Activated T-cell treated with anti-CD3 and anti-CD28 coated beads for 24 hours (primary cell): ENCODE measurements at places on chromosomes 12 and 14.

DNA sequence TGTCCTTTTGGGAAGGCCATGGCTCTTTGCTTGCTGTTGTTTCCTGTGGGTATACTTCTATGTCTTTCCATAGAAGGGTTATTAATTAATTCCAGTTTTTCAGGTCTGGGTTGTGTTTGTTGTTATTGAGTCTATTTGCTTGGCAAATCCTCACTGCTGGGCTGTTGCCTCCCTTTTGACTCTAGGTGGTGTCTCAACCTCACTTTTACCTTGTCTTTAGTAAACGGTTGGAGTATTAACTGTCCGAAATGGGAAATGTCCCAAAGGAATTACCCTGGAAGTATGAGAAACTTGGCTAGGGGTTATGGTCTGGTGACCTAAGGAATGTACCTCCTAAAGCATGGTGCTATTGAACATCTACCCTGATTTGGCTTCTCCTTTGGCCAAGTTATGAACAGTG is 16.7 kb downstream of the PRH1 start:
- no peak for DNase-seq

GRCh38 chr12:50201987-50202521 is 34.9 kb upstream of the CERS5 start:
- no peak for DNase-seq

- no peak for DNase-seq
These were observed 13.2 kb upstream of the C1S start for GRCh38 chr12:7047306-7047705.

DNA sequence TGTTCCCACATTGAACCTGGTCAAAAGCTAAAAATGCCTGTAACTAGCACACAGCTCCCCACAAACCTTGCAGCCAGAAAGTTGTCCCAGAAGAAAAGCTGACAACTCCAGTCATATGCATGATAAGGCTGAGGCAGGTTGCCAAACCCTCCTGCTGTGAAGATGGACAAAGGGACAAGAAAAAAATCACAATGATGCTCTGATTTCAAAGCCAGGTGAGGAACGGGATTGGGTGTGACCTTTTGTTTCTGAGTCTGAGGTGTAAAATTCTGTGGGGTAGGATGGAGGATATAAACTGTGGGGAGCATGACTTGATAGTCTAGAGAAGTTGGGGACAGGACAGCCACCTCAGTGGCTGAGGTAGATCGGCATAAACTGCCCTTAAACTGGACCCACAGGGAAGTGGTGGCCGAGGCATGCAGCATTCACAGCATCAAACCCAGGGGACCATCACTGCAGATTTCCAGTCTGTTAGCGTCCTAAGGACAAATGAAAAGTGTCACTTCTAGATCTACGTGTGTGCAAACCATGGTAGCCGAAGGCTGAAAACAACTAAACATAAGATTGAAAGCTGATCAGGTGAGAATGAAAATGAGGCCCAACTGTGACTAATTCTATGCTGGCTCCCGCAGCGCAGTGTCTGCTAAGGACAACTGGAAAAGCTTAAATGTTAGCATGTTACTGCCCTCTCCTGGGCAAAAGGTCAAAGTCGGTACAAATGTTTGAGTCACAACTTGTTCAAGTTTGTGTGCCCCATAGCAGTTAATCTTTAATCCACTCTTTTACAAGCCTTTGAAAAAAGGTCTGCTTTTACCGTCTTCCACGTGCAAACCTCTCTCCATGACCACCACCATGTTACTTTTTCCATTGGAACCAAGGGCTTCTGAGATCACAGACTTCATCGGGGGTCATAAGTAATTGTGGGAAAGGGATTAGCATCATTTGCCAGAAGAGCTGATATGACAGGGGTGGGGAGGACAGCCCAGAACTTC is 39.8 kb downstream of the GRIN2B start:
- no peak for DNase-seq

DNA sequence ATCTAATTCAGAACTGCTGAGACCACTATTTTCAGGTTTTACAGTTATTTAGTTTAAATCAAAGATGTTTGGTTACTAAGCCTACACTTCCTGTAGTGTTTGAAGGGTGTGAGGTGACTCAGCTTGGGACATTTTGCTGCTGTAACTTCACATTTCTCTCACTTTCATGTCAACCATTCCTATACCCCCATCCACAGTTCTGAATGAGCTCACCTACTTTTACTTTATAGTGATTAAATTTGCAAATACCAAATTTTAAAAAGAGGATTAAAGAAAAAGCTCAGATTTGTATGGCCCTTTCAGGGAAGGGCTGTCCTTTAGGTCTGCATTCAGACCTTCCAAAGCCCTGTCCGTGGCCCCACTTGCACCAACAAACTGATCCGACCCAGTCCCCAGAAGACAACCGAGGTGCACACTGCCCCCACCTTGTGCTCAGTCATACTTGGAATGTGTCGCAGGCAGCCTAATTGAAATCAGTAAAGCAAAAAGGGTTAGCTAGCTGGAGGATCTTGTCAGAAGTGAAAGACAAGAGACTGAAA is 174.4 kb downstream of the MON2 start:
- no peak for DNase-seq

- DNase-seq = no peak
These were observed 154.9 kb upstream of the PZP start for GRCh38 chr12:9363145-9363544.

DNA sequence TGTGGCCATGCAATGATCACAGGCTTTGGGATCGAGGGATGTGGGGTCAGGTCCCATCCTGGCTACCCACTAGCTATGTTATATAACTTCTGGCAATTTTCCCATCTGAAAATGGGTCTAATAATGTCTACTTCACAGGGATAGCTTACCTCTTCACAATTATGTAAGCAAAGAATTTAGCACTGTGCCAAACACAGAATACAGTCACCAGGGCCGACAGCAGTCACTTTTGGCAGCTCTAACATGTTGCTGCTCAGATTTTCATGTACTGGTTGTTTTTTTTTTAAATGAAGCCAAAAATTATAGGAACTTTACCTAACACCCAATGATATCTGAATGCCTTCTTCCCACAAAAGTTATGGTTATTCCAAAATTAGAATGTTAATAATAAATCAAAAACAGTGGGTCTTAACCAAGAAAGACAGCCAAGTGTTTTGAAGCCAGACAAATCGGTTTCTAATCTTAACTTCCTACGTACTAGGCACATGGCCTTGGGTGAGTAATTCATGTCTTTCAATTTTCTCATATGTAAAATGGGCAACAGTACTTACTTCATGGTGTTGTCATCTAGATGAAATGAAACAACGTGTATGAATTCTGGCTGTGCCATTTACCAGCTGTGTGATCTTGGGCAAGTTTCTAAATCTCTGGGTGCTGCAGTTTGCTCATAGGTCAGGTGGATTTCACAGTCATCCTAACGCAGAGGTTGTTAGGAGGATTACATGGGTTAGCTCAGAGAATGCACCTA is 13.0 kb upstream of the PCED1B start:
- DNase-seq = no peak

DNA sequence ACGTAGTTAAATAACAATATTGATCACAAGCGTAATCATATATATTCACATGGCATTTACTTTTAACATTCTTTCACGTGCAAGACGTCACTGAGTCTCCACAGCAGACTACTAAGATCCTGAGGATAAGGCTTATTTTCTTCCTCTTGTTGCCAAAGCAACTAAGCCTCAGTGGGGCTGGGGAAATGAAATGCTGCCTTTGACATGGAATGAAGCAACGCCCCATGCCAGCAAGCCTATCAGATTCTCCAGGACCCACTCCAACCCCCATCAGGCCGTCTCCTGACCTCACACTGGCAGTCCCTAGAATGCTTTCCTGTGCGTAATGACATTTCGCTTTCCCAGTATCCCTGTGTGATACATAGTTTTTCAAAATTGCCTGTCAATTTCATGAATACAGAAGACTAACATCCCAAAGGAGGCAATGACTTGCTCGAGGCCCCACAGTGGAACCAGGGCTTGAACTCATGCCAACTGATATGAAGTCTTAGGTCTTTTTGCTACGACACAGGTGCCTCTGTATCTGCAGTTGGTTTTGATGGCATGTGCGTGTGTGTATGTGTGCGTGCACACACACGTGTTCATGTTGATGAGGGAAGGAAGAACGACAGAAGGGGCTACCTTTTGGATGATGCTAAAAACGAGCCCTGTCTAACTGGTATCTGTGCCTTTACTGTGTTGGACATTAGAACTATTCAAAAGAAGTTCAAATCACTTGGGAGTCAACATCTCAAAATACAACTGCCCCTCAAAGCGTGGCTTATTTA is 239.1 kb downstream of the VRK1 start:
- DNase-seq = no peak

DNA sequence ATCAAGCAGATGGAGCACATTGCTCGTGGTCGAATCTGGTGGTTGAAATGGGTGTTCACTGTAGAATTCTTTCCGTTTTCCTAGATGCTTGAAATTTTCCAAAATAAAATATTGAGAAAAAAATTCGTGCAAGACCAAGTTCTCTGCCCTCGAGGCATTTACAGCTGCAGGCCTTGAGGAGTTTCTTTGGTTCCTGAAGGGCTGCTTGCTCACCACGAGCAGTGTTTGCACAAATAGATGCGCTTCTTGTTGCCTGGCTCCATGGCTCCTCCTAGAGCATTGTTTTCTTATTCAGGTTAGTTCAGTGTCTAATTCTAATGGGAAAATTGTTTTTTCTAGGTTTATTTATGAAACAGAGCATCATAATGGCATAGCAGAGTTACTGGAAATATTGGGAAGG is 74.5 kb upstream of the DYNC1H1 start:
- no peak for DNase-seq

DNA sequence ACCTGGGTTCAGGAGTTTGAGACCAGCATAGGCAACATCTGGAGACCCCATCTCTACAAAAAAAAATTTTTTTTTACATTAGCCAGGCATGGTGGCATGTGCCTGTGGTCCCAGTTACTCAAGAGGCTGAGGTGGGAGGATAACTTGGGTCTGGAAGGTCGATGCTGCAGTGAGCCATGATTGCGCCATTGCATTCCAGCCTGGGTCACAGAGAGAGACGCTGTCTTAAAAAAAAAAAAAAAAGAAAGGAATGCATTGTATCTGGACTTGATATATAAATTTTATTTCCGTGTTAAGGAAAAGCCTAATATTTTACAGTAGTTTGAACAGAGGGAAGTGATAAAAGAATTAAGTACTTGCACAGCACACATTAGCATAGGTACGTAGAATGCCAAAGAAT is 97.2 kb downstream of the ZC3H14 start:
- DNase-seq = no peak

DNA sequence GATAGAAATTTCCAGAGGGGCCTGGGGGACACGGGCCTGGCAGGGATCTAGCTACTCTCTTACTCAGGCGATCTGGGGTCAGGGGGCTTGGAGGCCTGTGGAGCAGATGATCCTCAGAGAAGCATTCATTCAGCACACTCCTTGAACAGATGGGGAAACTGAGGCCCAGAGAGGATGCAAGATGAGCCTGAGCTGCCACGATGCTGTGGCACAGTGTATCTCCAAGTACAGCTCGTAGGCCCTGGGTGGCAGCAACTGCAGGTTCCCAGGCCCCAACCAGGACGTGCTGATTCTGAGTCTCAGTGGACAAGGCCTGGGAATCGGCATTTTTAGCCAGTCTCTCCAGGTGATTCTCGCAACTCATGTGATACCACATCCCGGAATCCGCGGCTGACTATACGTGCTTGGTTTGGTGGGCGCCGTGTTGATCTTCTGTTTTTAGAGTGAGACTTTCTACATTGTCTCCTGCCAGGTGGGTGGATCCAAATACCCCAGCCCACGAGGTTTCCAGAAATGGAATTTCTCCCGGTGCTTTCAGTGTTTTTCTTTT is 22.5 kb downstream of the ADGRD1 start:
- DNase-seq = no peak

DNA sequence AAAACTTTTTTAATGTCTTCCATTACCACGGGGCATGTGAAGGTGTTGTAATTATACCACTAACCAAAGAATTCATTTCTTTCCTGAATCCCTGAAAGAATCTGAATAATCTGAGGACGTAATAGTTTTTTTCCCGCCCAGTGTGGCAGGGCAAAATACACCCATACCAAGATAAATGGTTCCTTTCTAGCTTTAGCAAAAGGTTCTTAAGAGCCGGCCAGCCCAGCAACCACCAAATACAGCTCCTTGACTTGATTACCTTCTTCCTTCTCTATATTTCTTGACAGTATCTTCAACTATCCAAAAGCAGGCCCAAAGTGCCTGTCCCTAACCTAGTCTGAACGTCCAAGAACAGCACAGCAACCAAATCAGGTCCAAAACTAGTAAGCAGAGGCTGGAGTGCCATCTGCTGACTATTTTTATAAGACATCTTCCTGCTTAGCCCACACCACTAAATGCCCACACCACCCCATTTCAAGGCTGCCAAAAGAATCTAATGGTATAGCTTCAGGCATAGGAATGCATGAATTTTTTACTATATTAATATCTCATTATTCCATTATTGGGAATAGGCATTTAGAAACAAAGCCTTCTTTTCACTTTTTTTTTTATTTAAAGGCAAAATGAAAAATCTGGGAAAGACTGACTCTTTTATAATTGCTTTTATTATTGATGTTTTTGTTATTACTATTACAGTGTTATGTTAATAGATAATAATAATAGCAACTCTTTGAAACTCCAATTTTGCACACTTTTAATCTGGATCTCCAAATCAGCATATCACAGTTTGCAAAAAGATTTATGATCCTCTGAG is 524.4 kb downstream of the MED13L start:
- DNase-seq = no peak

GRCh38 chr12:6068227-6068626 is 56.2 kb downstream of the VWF start:
- DNase-seq = no peak

DNA sequence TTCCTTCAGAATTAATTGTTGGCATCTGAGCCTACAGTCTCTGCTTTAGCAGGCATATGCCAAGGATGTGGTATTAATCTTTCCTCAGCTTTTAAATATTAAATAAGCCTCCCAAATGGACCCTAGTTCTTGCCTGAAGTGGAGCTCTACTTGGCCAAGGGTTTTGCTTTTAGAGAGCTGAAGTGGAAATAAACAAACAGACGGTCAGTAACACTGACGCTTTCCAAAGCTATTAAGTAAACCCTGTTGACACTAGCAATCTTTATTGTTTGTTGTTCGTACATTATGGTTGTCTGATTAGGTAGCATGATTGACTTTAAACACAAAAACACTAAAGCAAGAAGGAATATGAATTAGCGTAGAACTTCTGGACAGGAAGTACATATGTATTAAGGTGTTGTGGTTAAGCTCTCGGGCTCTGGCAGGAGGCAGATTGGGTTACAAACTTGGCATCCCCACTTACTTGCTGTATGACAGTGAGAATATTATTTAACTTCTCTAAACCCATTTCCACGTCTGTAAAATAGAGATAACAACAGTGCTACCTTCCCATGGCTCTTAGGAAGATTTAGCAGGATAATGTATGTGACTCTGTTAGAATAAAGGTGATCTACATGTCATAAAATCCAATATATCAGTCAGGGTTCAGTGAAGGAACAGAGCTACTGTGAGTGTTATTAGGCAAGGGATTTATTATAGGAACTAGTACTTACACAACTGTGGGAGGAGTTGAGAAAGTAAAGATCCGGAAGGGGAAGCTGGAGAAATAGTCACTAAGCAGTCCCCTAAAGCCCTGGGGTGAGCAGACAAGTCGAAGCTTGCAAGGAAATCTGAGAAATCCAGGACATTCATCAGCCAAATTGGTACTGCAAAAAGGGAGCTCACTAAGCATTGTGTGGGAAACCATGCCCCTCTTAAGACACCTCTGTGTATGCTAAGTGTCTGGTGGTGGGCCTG is 92.2 kb upstream of the ATF7IP start:
- DNase-seq = no peak

GRCh38 chr12:66497008-66497897 is 181.6 kb downstream of the GRIP1 start:
- no peak for DNase-seq

- DNase-seq = peak; percentile 52
These were observed 283.3 kb upstream of the PWP1 start for GRCh38 chr12:107402041-107403022.

- no peak for DNase-seq
These were observed 24.6 kb downstream of the NPC2 start for GRCh38 chr14:74468513-74468912.
